ENCODE measurements at places on chromosomes 7 and 10. TPM values are rescaled to one million over a fixed set of nuclear protein-coding genes. Genes with fewer than 3 reads are reported as not detected.

DNA sequence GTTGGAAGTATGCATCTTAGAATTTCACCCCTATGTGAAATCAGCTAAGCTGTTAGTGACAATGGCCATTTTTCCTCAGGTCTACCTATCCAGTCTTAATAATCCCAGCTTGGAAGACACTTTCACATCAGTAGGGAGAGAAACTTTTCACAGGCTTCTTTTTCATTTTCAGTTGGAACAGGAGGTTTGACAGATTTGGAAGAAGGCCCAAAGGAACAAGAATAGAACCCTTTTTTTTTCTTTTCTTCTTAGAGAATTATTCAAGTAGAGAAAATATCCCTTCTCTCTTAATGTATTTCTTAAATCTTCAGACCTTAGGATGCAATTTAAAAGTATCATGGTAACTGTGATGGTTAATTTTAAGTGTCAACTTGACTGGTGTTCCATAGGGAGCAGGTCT, 410.5 kb upstream of the C7orf33 start:
- H3K27me3 ChIP-seq: peaks cover 6% of the 10 kb centered on the region
- no peak overlapping the region for H3K27ac ChIP-seq
- no peaks in the 10 kb centered on the region for H3K36me3 ChIP-seq
- H3K4me3 ChIP-seq: no peak overlapping the region

Gene C10orf67
- total RNA-seq: 0.32 TPM

Gene RARRES2
- total RNA-seq: not detected

- no peak for DNase-seq
- H3K36me3 ChIP-seq: no peaks in the 10 kb centered on the region
- H3K4me1 ChIP-seq: no peaks in the 10 kb centered on the region
- H3K4me3 ChIP-seq: no peak overlapping the region
- H3K27me3 ChIP-seq: no peaks in the 10 kb centered on the region
- H3K27ac ChIP-seq: no peak overlapping the region
Measured at GRCh38 chr10:49743464-49744075, 18.6 kb downstream of the OGDHL start.

DNA sequence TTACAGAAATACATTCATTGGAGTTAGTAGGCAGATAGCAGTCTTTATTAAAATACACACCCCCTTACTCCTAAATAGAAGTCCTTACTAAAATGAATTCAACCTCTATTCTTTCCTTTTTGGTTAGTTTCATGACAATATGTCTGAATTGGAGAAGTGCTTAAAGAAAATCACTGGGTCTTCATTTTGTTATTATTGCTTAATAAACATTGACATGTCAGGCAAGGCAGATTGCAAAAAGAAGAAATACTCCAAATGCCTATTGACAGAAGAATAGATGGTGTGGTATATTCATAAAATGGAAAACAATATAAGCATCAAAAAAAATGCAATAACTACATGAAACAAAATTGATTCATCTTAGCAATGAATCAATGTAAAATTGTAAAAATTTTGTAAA, 135.5 kb downstream of the TMEM26 start:
- H3K4me1 ChIP-seq: peaks cover 14% of the 10 kb centered on the region
- no peaks in the 10 kb centered on the region for H3K36me3 ChIP-seq
- H3K4me3 ChIP-seq: no peak overlapping the region

DNA sequence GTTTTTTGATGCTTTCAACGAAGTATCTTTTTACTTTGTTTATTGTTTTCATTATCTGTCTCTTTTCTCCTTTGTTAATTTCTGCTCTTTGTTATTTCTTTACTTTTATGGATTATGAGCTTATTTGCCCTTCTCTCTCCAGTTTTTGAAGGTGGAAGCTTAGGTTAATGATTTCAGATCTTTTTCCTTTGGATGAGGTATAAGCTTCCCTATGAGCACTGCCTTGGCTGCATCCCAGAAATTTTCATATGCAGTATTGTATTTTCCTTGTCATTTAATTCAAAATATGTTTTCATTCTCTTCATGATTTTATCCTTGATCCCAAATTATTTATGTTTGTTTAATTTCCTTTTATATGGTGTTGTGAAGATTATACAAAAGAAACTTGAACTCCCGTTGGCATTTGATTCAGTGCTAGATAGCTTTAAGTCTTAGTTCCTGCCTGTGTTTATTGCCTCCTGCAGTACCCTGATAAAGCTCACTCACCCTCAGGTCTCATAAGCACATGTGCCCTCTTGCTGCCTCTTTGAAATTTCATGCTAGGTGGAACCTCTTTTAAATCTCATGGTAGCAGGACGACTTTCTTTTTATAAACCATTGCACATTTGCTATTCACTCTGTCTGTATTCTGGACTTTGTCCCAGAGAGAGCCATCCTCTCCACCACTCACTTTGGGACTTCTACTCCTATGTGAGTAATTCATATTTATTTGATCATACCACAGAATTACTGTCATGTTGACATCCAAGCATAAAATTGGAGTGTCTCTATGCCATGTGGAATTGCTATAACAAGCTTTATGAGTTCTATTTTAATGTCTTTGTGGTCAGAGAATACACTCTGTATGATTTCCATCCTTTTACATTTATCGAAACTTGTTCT, 23.0 kb upstream of the CEP41 start:
- no peak overlapping the region for H3K4me3 ChIP-seq
- no peak for DNase-seq
- no peak overlapping the region for H3K27ac ChIP-seq
- H3K36me3 ChIP-seq: peaks cover 7% of the 10 kb centered on the region

Gene FAM25A
- not detected for total RNA-seq

DNA sequence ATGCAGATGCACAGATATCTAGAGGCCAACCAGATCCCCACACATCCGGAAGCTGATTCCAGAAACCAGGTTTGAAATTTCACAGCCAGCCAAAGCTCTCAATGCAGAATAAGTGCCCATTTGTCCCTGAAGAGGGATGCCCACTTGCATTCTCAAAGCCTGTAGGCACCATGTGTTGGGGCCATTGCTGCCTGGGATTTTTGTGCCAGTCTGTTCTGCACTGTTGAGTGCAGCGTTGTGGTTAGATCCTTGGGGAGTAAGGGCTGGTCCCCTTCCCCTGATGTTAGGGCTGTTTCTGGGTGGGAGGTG, 62.4 kb downstream of the EEPD1 start:
- H3K4me1 ChIP-seq: no peaks in the 10 kb centered on the region
- DNase-seq: no peak
- H3K27me3 ChIP-seq: no peaks in the 10 kb centered on the region
- H3K4me3 ChIP-seq: no peak overlapping the region
- no peaks in the 10 kb centered on the region for H3K36me3 ChIP-seq
- no peak overlapping the region for H3K27ac ChIP-seq

- H3K4me1 ChIP-seq: no peaks in the 10 kb centered on the region
- no peak for DNase-seq
- H3K27me3 ChIP-seq: no peaks in the 10 kb centered on the region
- H3K4me3 ChIP-seq: no peak overlapping the region
Measured at GRCh38 chr10:58691528-58691927, 178.9 kb downstream of the BICC1 start.

Gene MYOZ1
- total RNA-seq: not detected

DNA sequence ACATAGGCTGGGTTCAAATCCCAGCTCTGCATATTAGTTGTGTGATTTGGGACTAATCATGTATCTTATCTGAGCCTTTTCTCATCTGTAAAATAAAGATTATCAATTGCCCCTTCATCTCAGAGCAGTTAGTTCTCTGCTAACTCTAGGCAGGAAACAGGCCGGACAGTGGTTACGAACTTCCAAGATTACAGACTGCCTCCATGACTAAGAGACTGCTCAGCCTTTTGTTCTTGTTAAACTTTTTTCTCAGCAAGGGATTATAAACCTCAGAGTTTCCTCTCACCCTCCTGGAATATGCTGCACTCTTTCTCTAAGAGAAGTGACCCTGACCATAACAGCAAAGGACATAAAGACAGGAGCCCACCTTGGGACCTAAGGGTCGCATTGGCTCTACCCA, 52.5 kb upstream of the NFKB2 start:
- H3K36me3 ChIP-seq: peaks cover 8% of the 10 kb centered on the region
- no peak for DNase-seq
- H3K4me1 ChIP-seq: peaks cover 19% of the 10 kb centered on the region
- no peaks in the 10 kb centered on the region for H3K27me3 ChIP-seq
- no peak overlapping the region for H3K4me3 ChIP-seq
- no peak overlapping the region for H3K27ac ChIP-seq

Gene AIFM2
- total RNA-seq: 6.3 TPM

Gene ARMC10
- total RNA-seq: 44.0 TPM

- DNase-seq: no peak
- no peak overlapping the region for H3K27ac ChIP-seq
- no peaks in the 10 kb centered on the region for H3K4me1 ChIP-seq
- H3K4me3 ChIP-seq: no peak overlapping the region
- no peaks in the 10 kb centered on the region for H3K27me3 ChIP-seq
- H3K36me3 ChIP-seq: no peaks in the 10 kb centered on the region
Measured at GRCh38 chr7:49094866-49095265, 170.5 kb downstream of the CDC14C start.

DNA sequence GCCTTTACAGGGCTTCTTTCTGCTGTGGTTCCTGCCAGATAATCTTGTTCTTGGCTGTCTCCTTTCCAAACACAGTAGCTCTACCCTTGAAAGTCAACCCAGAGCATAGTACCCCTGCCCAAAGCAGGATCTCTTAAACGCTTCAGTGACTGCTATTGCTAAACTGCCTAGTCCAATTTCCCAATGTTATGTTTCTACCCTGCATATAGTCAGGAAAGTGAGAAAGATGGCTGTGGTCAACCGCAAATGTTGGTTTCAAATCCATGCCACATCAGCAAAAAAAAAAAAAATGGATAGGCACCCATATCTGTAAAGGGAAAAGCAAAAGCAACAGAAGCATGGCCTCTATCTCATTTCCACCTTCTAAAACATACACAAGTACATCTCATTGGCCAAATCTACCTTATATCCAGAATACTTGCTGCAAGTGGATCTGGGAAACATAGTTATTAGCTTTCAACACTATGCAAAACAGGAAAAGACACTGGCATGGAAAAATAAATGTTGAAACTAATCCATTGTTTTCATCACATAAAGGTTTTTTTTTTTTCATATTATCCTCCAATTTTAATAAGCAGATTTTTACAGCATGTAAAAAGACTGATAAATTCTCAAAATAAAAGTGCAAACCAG, 59.8 kb downstream of the DNAJC1 start:
- no peak overlapping the region for H3K27ac ChIP-seq
- no peaks in the 10 kb centered on the region for H3K27me3 ChIP-seq
- peaks cover 8% of the 10 kb centered on the region for H3K4me1 ChIP-seq
- H3K4me3 ChIP-seq: no peak overlapping the region

DNA sequence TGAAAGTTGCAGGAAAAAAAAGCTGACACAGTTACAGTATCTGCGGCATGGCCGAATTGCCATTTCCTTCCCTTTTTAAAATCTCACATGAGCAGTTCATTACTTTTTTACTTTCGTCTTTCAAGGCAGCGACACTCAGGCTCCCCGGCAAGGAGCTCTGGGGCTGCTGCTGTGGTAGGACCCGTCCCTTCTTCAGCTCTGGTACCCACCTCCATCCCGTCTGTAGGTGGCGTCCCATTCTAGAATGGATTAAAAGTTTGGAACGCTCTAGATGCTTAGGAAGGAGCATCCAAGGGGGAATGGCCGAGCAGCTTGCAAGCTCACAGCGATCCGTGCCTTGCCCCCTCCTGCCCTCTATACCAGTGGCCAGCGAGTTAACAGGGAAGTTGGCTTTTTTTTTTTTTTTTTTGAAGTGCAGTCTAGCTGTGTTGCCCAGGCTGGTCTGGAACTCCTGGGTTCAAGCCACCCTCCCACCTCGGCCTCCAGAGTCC, 22.8 kb upstream of the TTYH3 start:
- peaks cover 7% of the 10 kb centered on the region for H3K4me1 ChIP-seq
- no peak overlapping the region for H3K27ac ChIP-seq
- H3K36me3 ChIP-seq: no peaks in the 10 kb centered on the region
- no peak overlapping the region for H3K4me3 ChIP-seq
- DNase-seq: peak; percentile 56

Measured in activated CD8-positive, alpha-beta T cell treated with anti-CD3 and anti-CD28 coated beads for 36 hours (primary cell).